ENCODE measurements at places on chromosomes 12 and 14.

- no peak for DNase-seq
These were observed 113.8 kb downstream of the RERGL start for GRCh38 chr12:17976202-17976601.

DNA sequence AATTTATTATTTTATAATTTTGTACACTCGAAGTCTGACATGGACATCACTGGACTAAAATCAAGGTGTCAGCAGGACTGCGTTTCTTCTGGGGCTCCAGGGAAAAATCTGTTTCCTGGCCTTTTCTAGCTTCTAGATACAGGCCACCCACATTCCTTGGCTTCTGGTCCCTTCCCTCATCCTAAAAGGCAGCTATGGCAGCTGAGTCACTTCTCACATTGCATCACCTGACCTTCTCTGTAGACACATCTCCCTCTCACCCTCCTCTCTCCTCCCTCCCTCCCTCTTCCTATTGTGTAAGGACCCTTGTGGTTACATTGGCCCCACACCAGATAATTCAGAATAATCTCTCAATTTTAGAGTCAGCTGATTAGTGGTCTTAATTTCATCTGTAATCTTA is 92.4 kb downstream of the RPS6KA5 start:
- DNase-seq: no peak

DNA sequence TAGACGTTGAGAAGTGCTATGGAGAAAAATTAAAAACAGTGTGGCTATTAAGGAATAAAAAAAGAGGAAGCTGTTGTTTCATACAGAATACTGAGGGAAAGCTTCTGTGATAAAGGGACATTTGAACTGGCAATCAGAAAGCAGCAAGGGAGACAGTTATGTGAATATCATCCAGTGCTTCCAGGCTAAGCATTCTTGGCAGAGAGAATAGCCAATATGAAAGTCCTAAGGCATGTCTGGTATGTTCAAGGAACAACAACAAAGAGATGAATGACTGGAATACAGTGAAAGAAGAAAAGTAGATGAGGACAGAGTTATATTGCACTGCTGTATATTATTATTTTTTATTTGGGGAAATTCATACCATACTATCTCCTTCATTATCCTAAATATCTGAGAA is 23.9 kb downstream of the SCAF11 start:
- DNase-seq: no peak

- no peak for DNase-seq
These were observed 6.3 kb upstream of the SERPINA1 start for GRCh38 chr14:94394581-94395207.

GRCh38 chr14:73244541-73245290 is 7.4 kb downstream of the PAPLN start:
- no peak for DNase-seq
